ENCODE measurements at places on chromosomes 4 and X. TPM values are rescaled to one million over a fixed set of nuclear protein-coding genes. Genes with fewer than 3 reads are reported as not detected.

- no peak for DNase-seq
Observed at GRCh38 chrX:56503941-56504673, 59.3 kb upstream of the UBQLN2 start.

DNA sequence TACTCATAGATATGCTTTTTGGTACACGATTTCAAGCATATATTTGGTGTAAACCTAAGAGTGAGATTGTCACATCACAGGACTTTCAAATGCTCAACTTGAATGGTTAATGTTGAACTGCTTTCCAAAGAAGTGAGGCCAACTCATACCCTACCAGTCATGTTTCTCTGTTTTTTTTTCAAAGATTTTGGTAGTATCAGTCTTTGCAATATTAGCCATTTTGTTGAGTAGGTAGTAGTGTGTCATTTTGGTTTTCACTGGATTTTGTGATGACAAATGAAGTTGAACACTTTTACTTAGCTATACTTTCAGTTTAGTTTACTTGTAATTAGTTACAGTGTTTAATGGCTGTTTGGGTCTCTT, 12.5 kb upstream of the HS3ST1 start:
- DNase-seq: no peak

Gene ANKRD37
- total RNA-seq: 7.1 TPM

DNA sequence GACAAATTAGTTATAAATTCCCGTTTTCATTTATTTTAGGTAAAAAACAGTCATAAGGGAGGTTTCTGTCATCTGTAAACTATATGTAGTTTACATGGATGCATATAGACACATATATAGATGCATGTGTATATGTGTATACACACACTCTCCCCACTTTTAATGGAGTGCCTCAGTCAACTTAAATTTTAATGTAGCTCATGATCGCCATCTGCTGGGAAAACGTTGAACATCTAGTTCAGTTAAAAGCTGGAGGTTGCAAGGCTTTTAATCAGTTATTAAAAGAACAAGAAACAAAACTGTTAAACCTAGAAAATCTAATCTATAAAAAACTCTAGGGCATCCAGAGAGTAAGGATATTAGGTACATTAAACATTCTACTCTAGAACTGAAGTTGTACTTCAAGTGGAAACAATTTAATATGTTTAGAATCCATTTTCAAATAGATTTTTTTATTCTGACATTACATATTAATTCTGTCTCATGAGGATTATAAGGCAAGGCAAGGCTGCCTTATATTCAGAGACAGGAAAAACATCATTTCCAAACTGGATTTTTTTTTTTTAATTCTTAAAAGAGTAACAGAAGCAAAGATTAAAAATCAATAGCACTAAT, 122.6 kb downstream of the SHISA3 start:
- peak; percentile 78 for DNase-seq

DNA sequence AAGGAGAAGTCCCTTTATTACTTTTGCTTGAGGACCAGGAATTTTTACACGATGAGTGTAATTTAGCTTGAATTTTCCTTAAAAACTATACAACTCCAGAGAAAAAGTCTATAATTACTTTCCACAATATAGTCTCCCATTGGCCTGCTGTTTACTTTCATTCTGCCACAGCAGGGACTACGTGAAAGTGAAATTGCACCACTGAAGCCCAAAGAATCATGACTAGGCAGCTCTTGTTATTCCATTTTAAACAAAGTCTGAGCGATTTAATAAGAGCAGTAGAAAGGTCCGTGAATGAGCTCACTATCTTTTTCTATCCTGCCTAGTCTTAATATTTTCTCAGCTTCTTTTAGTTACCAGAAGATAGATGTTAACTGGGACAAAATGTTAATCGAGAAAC, 68.6 kb downstream of the ADGRG4 start:
- DNase-seq: no peak

GRCh38 chrX:56385336-56385735, 153.2 kb downstream of the KLF8 start:
- DNase-seq: no peak

DNA sequence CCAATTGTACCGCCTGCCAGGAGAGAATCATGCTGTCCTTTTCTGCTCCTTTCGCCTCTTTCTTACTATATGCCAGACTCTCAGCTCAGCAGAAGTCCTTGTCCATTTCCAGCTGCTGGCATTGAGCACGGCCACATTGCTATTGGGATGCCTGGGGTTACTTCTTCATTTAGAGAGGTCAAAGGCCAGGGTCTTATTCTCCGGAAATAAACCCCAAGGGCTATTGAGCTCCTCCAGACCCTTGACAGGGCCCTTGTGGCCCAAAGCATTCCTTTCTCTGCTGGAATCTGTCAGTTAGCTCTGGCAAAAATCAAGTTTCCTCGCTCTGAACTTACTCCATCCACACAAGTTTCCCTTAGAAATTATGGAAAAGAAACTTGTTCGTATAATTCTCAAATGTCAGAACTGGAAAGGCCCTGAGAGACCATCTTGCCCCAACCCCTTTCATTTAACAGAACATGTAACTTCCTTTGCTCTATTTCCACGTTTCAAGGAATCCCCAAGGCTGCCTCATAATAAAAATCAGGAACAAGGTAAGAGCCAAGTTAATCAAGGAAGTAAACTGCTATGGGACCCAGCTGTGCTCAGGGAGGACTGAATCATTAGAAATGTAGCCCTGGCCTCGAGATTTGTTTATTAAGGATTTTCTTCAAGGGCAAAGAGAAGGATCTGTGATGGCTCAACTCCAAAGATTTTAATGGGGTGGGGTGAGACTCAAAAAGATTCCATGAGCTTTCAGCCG, 11.8 kb downstream of the AKAP4 start:
- no peak for DNase-seq

- no peak for DNase-seq
Observed at GRCh38 chr4:149676076-149676475, 139.6 kb downstream of the IQCM start.

Gene ITIH6
- not detected for total RNA-seq

Gene STATH
- total RNA-seq: not detected

Gene ADAM29
- not detected for total RNA-seq

DNA sequence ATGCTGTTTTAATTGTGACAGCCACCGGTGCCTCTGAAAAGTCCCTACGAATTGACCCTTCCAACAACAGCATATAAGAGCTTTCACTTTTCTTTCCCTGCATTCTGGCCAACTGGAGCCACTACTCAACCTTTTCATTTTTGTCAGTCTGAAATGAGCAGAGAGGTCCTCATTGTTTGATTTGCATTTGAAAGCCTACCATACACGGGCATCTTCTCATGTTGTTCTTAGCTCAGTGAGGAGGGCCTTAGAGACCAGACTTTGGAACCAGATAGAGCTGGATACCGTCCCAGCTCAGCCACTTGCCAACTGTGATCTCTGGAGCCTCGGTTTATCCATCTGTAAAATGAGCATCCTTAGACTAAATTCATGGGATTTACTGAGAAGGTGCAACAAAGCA, 16.9 kb upstream of the TMSB4X start:
- no peak for DNase-seq

Gene ASB11
- not detected for total RNA-seq

DNA sequence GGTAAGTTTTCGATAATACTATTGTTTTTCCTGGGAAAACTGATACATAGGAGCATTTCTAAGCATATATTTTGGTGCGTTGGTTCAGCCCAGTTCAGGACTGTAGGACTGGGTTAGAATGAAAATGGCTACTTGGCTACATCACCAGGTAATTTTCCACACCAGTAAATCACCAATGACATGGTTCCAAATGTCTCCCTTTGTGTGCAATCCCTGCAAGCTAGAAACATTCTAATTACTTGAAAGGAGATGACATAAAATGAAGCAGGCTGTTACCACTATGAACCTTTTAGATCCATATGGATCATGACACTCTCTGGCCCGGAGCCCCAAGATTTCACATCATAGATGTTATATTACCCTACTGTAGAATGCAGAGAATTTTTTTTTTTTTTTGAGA, 577.4 kb upstream of the FTHL17 start:
- DNase-seq: no peak

Gene CFAP99
- not detected for total RNA-seq

Gene DAPP1
- total RNA-seq: not detected

Gene ANAPC4
- total RNA-seq: 31.9 TPM

Gene SMIM10
- total RNA-seq: 2.6 TPM

DNA sequence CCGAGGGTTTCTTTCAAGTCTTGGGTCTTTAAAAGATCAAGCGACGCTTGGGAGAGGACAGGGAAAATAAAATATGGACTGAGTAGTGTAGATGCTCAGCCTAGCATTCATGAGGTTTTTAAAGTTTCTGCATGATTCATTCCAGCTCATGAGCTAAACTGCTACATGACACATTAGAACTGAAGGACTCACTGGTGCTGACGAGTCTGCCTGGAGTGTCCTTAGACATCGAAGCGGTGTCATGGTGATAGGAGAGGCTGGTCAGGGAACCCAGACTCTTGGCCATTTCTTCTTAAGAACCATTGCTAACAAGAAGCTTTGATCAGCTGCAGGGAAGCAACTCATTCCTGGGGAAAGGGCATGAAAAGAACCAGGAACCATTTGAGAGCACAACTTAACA, 158.6 kb downstream of the TRIML1 start:
- no peak for DNase-seq

DNA sequence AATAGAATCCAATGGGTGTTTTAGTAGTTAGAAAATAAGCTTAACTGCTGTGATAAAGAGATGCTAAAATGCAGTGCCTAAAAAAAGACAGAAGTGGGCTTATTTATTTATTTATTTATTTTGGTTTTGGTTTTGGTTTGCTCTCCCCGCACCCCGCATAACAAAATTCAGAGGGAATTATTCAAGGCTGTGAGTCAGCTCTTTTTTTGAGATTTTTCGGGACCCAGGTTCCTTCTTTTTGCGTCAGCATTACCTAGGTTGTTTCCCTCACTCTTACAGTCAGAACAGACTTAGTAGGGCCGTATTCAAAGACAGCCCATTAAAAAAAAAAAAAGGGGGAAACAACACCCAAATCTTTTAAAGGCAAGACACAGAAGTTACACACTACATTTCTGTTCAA, 1495.5 kb upstream of the ADGRL3 start:
- no peak for DNase-seq

DNA sequence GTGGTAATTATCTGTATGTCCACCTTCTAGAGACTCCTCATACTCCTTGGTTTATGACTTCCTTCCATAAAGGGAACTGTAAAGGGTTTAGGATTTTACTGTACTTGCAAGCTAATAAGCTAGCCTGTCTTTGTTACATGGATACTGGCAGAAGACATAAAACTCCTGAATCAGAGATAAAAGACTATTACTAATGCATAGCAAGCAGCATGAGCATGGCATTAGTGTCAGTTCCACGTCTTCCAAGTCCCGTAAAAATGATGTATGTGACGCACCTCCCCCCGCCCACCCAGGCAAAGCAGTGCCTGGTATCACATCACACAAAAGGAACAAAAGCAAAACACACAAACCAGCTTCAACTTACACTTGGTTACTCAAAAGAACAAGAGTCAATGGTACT, 71.0 kb downstream of the SLC10A6 start:
- no peak for DNase-seq

- peak; percentile 18 for DNase-seq
Observed at GRCh38 chrX:136608295-136608933, 39.5 kb upstream of the CD40LG start.

Gene VCX2
- total RNA-seq: not detected

- DNase-seq: peak; percentile 74
Observed at GRCh38 chr4:41258783-41259182, 2.1 kb downstream of the UCHL1 start.

GRCh38 chrX:1190596-1191145, 21.8 kb downstream of the CRLF2 start:
- no peak for DNase-seq

GRCh38 chr4:26786916-26787315, 73.7 kb upstream of the STIM2 start:
- no peak for DNase-seq

- DNase-seq: peak; percentile 78
Observed at GRCh38 chr4:140052050-140052449, 101.9 kb downstream of the MAML3 start.

DNA sequence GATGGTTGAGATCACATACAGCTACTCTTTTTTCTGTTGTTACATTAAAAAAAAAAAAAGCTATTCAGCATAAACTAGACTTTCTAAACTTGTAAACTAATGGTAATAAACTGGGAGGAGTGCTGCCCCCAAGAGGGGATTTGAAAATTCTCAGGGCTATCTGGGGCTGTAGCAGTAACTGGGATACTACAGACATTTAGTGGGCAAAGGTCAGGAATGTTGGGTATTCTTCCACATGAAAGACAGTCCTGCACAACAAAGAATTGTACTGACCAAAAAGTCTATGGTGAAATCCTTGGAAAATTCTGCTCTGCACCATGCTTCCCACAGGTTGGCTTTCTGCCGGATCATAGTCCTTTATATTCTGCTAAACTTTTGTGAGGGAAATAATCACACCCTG, 232.6 kb upstream of the BOD1L1 start:
- peak; percentile 26 for DNase-seq

GRCh38 chr4:98298022-98298421, 36.8 kb downstream of the RAP1GDS1 start:
- DNase-seq: no peak

Gene APLN
- total RNA-seq: 124 TPM

GRCh38 chrX:80282535-80282934, 137.7 kb upstream of the TENT5D start:
- no peak for DNase-seq

DNA sequence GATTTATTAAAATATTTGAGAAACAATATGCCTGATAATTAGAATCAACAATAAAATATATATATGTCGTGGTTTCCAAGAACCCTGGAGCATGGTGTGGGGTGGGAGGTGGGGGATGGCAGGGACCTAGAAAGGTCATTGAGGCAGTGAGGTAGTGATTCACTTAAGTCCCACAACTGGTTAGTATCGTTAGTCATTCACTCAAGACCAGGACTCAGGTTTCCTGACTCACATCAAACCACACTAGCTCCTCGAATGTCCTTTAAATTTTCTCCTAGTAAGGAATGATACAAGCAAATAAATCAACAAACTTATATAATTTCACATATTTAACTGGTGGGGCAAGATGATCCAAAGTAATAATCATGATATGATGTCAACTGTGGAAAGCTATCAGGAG, 158.8 kb upstream of the AADAT start:
- no peak for DNase-seq

Gene TRIM75
- not detected for total RNA-seq

Gene ADH1A
- not detected for total RNA-seq

Gene KIT
- 12.9 TPM for total RNA-seq
